ENCODE measurements at places on chromosomes 13 and 19.
A peak's percentile ranks its signal among the peaks of the same experiment; 100 is the strongest.

DNA sequence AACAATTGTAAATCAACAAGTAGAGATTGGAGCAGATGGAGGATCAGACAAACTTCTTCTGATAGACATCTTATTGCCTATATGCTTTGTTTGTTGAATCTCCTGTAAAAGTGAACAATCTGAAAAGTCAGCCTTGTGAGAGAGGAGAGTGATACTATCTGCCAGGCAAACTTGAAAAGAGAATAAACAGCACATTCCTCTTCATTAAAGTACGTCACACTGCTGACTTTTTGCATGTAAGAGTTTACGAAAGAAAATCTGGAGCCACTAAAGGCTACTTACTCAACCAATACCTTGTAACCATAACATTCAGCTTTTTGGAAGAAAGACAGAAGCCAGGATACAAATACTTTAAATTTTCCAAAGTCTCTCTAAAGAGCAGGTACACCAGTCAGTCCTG, 42.5 kb downstream of the EDNRB start:
- DNase-seq, result no peak

DNA sequence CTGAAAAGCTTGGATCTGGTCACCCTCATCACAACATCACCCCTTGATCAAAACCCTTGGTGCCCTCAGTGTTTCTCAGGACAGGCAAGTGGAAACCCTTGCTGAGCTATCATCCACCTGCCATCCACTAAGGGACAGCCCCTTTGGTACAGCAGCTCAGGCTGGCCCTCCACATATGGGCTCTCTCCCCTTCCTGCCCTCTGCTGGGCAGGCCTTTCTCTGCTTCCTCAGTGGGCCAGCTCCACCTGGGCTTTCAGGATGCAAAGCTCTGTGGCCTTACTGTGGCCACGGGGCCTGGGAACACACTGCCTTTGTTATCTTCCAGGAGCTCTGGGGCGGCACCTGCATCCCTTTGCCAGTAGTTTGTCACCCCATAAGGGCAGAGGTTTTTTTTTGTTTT, 4.9 kb downstream of the SUGP1 start:
- DNase-seq, result no peak

- peak; percentile 88 for DNase-seq
These were observed 83.2 kb upstream of the MCF2L start for GRCh38 chr13:112885782-112886268.

GRCh38 chr13:44030615-44031014, 150.9 kb downstream of the LACC1 start:
- no peak for DNase-seq

DNA sequence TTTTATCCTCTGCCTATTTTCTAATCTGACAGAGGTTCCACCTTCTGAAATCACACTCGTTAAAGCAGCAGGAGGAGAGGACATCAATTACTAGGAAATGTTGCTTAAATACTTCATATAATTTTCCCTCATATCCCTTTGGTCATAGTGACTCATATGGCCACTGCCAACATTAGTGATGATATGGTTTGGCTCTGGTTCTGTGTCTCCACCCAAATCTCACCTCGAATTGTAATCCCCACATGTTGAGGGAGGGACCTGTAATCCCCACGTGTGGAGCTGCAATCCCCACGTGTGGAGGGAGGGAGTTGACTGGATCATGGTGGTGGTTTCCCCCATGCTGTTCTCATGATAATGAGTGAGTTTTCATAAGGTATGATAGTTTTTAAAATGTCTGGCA, 618.4 kb upstream of the SLITRK5 start:
- no peak for DNase-seq

DNA sequence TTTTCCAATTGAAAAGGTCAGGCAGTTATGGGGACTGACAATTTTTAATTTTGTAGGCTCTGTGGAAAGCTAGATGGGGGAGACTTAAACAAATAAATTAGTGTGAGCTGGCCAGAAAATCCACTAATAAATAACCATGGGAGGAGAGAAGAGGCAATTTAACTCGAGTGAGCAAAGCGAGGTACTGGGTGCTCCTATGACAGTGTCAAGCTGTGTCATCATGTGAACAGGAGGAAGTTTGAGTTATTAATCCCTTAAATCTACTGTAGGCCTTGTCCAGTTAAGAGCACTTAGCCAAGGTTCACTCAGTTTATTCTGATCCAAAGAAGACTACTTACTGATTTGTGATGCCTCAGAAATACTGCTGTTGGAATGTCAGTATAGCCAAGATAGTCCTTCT, 122.8 kb downstream of the OXGR1 start:
- DNase-seq, result no peak

GRCh38 chr19:21482863-21483276, 22.5 kb upstream of the ZNF429 start:
- DNase-seq, result peak; percentile 90

GRCh38 chr13:42392716-42393572, 121.0 kb downstream of the AKAP11 start:
- no peak for DNase-seq

DNA sequence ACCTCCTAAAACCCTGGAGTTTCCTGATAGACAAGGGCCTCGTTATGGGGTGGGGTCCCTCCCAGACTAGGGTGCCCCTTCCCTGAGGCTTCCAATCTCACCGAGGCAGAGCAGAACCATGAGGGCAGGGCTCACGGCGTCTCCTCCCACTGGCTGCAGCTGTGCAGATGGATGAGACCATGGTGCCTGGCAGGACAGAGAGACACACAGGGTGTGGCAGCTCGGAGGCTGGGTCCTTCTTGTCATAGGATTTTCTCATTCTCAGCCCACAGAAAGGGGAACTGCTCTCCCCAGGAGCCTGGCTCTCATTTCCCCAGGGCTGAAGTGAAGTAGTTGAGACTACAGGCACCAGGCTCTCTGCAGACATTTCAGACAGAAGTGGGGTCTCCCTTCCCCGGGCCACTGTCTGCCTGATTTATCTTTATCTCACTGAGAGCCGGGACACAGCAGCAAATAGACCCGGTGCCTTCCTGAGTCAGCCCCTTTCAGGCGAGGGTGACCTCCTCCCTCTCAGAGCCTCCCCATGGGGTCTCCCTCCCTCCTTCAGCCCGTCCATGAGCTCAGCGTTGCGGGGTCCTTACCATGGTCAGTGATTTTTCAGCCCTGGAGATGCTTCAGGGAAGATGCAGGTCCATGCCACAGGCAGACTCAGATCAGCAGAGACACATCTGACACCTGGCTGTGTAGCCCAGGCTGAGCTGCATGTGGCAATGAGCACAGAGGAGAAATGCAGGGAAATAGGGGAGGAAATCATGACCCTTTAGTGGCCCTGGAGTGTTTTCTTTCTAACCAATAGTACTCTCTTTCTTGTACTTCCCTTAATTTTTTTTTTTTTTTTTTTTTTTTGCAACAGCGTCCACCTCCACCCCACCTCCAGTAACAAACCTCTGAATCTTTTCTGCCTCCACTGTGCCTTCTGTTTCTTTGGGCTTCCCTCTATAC, at the start of gene LILRA5:
TSS of gene LILRA5 (minus strand) at position 731 of the 942 bp plus-strand sequence. CDS start at position 584, 147 bp downstream.
- DNase-seq, result no peak

DNA sequence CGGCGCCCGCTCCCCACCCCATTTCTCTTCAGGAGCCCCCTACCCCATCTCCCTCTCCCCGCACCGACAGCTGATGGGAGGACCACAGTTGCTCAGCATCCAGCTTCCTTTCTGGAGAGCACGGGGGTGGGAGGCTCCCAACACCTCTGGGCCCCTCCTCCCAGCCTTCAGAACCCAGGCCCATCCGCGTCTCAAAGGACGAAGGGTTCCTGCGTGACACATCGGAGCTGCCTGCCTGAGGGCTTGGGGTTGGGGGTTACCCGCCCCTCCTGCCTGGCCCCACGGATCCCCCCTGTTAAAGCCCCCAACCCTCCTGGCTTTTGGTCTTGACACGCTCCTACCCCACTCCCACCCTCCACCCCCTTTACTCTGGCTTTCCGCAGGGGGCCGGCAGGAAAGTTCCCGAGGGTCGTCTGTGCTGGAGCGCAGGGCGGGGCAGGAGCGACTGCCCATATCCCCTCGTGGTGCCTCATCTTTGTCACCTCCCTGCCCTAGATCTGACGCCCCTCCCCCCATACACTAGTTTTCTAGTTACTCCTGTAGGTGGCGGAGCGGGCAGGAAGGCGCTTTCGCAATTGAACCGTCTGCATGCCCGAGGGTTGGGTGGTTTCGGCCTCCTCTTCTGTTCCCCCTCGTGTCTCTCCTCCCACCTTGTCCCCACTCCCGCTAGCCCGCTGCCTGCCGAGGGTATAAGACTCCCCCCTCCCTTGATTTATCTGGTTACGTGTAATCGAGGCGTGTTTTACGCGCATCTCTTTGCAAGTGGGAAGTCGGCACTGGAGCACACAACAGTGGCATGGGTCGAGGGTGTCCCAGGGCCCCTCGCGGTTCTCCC, 924 bp downstream of the TRAPPC5 start:
- peak; percentile 55 for DNase-seq

DNA sequence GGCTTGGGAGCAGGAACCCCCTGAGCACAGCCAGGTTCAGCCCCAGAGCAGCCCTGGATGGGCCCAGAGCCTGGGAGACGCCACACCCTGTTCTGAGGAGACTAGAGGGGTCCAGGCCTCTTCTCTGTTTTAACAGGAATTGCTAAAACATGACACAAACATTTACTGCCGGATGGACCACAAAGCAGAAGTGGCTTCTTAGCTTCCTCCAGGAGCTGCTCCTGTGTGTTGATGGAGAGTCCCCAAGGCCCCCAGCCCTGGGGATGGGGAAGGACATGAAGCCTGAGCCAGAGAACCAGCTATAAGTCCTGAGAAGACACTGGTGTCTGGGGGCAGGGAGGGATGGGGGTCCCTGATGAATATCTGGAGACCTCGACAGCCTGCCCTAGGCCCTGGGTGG, 14.6 kb downstream of the CEACAM3 start:
- DNase-seq, result no peak

- no peak for DNase-seq
These were observed 707.5 kb downstream of the SLITRK6 start for GRCh38 chr13:85091631-85092234.

GRCh38 chr13:50358231-50359040, 343.2 kb downstream of the KCNRG start:
- DNase-seq, result no peak

DNA sequence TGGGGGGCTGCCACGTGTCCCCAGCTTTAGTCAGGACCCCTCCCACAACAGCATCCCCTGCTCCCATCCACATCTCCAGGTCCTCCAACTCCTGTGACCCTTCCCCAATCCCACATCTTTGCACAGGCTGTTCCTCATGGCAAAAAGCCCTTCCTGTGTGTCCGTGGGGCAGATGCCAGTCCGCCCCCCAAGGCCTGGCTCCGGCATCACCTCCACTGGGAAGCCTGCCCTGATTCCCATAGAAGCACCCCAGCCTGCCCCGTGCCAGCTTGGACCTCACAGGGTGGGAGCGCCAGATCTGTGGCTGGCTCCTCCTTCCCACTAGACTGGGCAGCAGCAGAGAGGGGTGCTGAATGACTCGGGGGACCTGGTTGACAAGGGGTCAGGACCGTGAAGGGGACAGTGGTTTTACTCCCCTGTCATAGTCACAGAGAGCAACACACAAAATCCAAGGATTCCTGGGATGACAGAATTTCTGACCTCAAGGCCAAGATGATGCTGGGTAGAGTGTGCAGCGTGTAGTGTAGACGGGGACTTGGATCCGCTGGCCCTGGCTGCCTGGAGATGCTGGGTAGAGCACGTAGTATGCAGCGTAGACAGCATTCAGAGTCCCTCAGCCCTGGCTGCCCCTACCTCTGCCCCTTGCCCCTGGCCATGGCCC, 13.3 kb downstream of the KLF2 start:
- DNase-seq, result no peak

DNA sequence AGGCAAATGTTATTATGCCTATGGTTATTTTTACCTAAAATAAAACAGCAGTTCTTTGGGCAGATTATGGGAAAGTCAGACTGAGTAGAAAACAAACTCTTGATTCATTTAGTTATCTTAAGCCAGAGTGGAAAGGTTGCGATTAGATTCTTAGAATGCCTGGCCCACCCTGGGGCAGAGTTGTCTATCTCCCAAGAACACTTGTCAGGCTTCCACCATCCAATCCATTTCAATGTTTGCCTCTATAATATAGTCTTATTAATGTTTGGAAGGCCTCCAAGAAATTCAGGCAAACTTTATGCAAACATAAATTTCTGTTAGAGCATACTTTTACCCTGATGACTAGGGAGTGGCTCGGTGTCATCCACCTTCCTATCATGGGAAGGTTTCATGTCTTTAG, 207.0 kb downstream of the SLITRK6 start:
- DNase-seq, result no peak

DNA sequence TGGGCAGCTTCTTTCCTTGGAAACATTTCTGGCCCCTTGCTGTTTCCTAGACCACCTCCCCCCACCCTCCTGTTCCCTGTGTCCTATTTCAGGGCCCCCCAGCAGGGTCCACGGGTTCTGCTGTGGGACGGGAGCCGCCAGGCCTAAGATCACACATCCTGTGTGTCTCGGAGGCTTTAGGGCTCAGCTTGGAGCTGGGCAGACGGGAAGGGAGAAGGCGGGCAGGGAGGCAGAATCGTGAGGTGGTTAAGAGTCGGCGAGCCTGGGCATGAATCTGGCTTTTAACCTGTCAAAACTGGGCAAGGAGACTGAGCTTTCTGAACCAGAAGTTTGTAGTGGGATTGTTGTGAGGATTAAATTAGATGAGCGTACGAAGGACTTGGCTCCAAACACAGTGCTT, 4.8 kb downstream of the KCNC3 start:
- no peak for DNase-seq

DNA sequence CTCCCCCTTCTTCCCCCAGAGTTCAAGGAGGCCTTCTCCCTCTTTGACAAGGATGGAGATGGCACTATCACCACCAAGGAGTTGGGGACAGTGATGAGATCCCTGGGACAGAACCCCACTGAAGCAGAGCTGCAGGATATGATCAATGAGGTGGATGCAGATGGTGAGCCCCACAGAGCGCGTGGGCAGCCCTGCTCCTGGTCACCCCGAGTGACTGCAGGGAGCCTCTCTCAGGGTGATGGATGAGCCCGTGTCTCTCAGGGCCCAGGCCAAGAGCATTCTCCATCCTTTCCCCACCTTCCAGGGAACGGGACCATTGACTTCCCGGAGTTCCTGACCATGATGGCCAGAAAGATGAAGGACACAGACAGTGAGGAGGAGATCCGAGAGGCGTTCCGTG, 7.0 kb downstream of the CALM3 start:
- DNase-seq, result no peak

DNA sequence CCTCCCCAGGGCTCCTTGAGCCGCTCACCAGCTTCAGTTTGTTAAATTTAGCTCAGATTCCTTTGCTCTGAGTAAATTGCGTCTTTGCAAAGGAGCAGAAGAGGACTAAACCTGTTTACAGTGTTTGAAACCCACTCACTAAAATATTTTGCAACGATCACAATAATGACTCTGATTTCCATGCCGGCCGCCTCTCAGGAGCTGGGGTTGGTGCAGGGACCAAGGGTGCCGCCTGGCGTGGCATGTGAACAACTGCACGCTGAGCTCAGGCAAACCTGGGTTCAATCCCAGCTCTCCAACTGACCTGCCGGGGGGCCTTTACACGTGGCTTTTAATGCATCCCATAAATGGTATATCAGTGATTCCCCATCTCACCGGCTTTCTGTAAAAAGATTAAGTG, 68.7 kb upstream of the CACNA1A start:
- peak; percentile 7 for DNase-seq

Measured in HFFc6 (cell line).